ENCODE measurements at places on chromosomes 2 and 18. TPM values are rescaled to one million over a fixed set of nuclear protein-coding genes. Genes with fewer than 3 reads are reported as not detected.

The VWA3B gene
- not detected for total RNA-seq

The CCDC68 gene
- 1.5 TPM for total RNA-seq

The ADCYAP1 gene
- total RNA-seq, result 1.7 TPM

The ANKRD29 gene
- total RNA-seq, result 0.50 TPM

The SERPINB2 gene
- total RNA-seq, result not detected

The LIPT1 gene
- 4.2 TPM for total RNA-seq

The PIK3C3 gene
- total RNA-seq, result 44.7 TPM

The CNPPD1 gene
- total RNA-seq, result 32.6 TPM

All from cardiac ventricle fibroblast (primary cell).